ENCODE measurements at places on chromosomes 4 and X. TPM values are rescaled to one million over a fixed set of nuclear protein-coding genes. Genes with fewer than 3 reads are reported as not detected.

- no peak for DNase-seq
These were observed 126.0 kb downstream of the F11 start for GRCh38 chr4:186392017-186392416.

The UTP14A gene
- 17.3 TPM for total RNA-seq

DNA sequence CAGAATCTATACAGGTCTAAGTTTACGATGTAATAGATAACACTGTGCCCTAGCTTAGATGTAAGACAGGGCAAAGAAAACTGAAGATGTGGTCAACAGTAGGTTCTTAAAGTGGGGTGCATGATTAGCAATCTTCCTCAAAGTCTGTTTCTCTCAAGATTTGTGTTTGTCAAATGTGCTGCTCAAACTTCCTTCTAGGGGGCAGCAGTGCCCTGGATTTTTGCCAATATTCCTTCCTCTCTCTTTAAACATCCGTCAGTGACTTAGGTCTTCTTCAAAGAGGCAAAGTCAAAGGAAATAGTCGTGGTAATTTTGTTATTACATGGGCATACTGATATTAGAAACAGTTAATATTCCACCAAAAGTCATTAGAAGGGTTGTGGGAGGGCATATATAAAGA lies 4.2 kb upstream of the PDHA2 start:
- DNase-seq, result no peak

The IL13RA2 gene
- total RNA-seq, result 3.5 TPM

GRCh38 chr4:138341739-138342415 lies 99.7 kb upstream of the SLC7A11 start:
- DNase-seq, result no peak

DNA sequence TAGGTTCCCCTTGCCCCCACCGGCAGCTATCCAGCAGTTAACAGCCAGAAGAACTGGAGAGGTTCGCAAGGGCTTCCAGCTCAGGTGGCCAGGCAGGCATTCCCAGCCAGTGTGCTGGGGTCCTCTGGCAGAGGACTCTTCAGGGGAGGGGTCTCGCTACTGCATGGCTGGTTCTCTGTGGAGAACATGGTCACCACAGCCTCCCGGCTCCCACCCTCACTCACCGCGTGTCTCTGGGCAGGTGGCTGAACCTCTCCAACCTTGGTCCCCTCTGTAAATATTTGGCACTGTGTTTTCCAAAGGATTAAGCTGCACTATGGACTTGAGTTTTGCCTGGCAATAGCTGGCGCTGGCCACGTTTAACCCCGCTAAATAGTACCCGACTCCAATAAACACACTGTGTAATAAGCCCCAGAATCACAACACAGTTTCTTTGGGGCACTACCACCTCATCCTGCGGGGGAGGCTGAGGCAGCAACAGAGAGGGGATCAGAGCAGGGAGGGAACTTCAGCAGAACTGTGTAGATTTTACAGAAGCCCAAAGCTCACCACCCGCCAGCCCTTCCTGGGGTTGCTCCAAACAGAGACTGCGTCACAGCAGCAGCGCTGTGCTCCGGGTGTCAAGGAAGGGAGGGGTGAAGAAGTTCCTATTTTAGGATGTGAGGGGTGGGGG lies 15.2 kb downstream of the BCOR start:
- no peak for DNase-seq

DNA sequence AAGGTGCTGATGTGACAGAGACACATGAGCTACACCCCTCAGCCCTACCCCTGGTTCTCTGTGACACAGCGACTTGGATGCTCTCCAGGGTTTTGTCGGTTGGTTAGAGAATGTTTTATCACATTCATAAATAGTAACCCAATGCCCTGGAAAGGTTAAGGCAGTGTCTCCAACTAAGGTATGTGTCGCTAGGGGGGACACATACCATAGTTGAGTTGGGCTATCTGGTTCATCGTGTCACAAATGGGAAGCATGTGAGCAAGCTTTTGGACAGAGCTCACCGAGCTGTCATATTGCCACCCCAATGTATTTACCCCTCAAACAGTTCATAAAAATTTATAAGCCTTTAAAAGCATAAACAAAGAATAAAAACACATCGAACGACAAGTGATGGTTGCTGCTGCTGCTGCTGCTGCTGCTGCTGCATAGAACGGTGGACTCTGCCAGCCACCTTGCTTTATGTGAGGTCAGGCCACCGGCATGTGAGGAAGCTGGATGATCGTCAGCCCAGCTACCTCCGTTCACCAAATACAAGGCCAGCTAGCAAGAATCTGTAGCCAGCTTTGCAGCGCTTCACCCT lies 55.9 kb downstream of the STOX2 start:
- DNase-seq, result no peak

The SULT1B1 gene
- total RNA-seq, result 0.87 TPM

The CCNA2 gene
- 3.1 TPM for total RNA-seq

DNA sequence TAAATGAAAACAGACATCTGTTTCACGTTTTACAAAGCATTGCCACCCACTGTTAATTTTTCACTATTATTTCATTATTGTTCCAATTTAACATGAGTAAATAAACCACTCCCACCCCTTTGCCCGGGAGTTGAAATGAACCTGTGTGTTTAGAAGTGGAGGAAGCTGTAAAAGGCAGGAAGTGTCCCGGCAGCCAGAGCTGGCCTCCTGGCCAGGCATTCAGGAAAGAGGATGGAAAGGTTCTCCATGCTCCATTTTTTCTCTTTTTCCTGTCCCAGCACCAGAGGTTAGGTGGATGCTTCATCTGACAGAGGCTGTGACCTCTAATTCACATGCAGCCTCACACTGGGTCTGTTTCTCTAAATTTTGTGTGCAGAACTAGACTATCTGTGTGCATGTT lies 55.5 kb upstream of the LNX1 start:
- DNase-seq, result no peak

The LRRC66 gene
- 2.2 TPM for total RNA-seq

- DNase-seq, result no peak
These were observed 244.0 kb downstream of the CPXCR1 start for GRCh38 chrX:88990882-88991582.

The TMA16 gene
- 39.9 TPM for total RNA-seq

The EGF gene
- total RNA-seq, result 0.42 TPM

GRCh38 chr4:122857160-122857559 lies 30.5 kb downstream of the FGF2 start:
- no peak for DNase-seq

- no peak for DNase-seq
These were observed 5.2 kb downstream of the MMRN1 start for GRCh38 chr4:89899854-89900253.

The KIAA1210 gene
- total RNA-seq, result not detected

GRCh38 chr4:140717313-140717712 lies 38.9 kb downstream of the TBC1D9 start:
- no peak for DNase-seq

DNA sequence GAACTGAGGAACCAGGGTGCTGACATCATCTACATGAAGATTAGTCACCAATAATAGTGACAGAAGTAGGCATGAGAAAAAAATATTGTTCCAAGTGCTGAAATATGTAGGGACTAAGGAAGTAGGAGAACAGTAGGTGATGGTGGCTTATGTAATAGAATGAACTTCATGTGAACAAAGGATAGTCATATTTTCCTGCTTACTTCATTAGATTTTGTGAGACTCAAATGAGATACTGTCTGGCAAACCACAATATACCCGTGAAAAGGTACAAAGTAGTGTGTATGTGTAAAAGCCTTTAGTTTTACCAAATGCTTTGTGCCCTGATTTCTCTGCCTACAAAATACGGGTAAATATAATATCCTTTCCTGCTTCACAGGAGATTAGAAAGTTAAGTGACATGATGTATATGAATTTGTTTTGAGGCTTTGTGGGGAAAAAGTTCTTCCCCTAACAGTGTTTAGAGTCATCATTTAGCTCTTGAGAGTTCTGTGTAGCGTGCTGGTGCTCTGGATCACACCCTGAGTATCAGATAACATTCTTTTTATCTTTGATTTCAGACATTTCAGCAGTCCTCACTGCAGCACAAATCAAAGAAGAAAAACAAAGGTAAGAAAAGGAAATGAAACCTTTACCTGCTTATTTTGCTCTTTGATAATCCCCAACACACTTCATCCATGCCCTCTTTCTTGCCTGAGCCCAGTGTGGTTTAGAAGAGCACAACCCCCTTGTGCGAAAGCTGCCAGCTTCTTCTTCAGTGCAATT lies 67.9 kb downstream of the KLHL34 start:
- DNase-seq, result no peak

DNA sequence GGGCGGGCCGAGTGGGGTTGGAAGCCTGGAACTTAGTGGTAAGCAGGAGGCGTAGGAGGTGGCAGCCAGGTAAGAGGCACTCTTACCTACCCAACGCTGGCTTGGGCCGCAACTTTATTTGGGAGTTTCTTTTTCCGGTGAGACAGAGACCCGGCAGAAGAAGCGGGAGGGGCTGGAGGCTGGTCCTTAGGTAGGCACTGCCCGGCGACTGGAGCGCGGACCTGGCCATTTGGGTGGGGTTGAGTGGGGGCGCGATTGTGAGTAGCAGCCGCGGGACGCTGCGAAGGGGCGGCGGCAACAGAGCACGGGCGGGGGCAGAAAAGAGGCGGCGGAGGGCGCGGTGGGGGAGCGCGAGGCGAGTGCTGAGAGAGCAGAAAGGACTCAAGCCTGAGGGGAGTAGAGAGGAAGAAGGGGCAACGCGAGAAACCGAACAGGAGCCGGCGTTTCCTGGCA lies 334 bp upstream of the POU4F2 start:
- DNase-seq, result no peak

The GCNA gene
- 12.9 TPM for total RNA-seq

- DNase-seq, result no peak
These were observed 8.2 kb upstream of the AFF1 start for GRCh38 chr4:86926435-86927086.

GRCh38 chr4:100149190-100149589 lies 41.1 kb downstream of the DDIT4L start:
- DNase-seq, result no peak
